Mesenteric fat pad (tissue), 1 donor: ENCODE measurements at places on chromosomes 3 and 15. TPM values are rescaled to one million over a fixed set of nuclear protein-coding genes. Genes with fewer than 3 reads are reported as not detected.

- DNase-seq, result peak; percentile 71
These were observed 52.4 kb downstream of the GASK1A start for GRCh38 chr3:43031485-43031884.

- no peak for DNase-seq
These were observed 15.9 kb upstream of the SH3BP5 start for GRCh38 chr3:15348246-15348645.

- no peak for DNase-seq
These were observed 9.7 kb downstream of the SCAMP2 start for GRCh38 chr15:74863239-74864056.

Gene ARHGEF26
- 18.4 TPM for total RNA-seq
